ENCODE measurements at places on chromosomes 11 and 22.

GRCh38 chr11:69511358-69512055 lies 30.0 kb downstream of the LINC01488 start:
- no peak for DNase-seq

DNA sequence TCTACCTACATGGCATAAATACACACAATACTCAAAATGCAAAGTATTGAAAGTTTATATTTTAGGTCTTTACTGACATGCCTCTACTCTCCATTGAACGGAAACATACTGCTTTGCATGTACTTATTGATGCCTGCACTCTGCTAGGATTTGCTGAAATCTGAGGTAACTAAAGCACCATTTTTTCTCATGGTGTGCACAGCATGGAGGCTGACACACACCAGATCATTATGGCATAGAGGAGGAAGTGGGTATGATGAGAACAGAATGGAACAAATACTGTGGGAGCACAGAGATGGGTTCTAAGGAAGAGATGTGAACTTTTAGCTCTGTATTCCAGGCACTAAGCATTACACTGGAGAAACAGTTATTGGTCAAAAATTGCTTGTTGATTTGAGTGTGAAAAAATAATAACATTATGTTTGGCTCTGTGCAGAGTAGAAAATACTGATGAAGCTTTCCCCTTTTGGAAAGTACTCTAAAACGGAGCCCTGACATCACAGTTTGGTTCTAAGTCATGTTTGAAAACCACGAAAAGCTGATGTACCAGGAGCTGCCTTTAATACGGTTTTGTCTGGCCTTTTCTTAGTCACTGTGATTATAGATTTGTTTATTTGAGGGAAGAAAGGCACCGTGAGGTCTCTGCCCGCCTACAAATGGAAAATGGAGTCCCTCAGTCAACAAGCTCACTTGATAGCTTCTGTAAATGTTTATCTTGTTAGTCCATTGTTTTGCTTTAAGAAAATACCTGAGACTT lies 5.6 kb downstream of the OR52R1 start:
- no peak for DNase-seq

DNA sequence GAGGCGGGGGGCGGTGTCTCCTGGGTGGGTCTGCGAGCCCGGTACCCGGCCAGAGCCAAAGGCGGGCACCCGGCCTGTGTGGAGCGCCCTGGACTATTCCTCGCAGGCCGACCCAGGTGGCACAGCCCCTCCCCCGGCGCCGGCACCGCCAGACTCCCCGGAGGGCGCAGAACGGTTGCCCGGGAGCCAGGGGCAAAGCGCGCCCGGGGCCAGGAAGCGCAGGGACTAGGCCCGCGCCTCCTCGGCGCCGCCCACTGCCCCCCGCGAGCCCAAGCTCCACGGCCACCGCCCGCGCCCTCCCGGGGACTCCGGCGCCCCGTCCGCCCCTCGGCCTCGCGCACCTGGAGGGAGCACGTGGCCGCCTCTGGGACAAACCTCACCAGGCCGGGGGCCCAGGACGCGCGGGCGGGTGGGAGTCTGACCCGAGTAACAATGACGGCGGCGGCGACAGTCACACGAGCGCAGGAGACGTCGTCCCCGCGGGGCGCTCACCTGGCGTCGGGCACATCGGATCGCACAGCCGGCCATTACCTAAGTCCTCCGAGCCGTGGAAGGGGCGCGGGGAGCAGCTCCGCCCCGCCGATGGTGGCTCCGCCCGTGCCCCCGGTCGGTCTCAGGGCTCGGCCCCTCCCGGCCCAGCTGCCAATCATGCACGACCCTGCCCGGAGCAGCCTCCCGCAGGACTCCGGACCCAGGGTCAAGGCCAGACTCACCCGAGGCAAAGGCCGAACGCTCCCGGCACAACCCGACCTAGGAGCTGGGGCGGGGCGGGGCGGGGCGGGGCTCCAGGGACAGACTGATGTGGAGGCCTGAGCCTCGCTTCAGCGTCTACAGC lies 7.4 kb downstream of the PLXNB2 start:
- peak; percentile 75 for DNase-seq

- no peak for DNase-seq
Observed at GRCh38 chr11:125114518-125114917, 3.1 kb upstream of the TMEM218 start.

- no peak for DNase-seq
Observed at GRCh38 chr11:43686207-43686606, 5.7 kb downstream of the HSD17B12 start.

- no peak for DNase-seq
Observed at GRCh38 chr11:44266056-44266780, 43.7 kb downstream of the ALX4 start.

GRCh38 chr11:121231576-121232278 lies 60.8 kb upstream of the SC5D start:
- no peak for DNase-seq

DNA sequence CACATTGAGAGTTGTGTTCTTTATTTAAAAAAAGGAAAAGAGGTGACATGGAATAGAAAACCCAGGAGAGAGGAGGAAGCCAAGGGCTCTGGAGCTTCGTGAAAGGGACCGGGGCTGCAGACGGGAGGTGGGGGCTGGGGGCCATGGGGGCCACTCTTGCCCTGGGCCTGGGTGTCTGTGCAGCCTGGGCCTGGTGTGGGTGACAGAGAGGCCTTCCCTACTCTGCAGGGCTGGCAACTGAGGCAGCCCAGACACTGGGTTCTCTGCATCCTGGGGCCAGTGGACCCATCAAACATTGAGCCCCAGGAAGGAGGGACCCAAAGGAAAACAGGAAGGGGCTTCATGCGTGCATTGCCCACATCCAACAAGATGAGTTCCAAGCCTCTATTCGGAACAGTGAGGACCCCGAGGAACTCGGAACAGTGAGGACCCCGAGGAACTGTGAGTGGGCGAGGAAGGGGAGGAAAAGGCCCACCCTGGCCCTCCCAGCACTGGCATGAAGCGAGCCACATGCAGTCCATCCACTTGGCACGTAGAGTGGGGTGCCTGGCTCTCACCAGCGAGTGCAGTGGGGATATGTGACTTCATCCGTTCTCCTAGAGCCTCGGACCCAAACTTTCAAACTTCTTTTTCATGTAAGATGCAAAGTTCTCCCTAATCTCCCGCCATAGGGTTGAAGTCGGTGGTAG lies 1121.6 kb downstream of the BRD1 start:
- DNase-seq, result no peak

DNA sequence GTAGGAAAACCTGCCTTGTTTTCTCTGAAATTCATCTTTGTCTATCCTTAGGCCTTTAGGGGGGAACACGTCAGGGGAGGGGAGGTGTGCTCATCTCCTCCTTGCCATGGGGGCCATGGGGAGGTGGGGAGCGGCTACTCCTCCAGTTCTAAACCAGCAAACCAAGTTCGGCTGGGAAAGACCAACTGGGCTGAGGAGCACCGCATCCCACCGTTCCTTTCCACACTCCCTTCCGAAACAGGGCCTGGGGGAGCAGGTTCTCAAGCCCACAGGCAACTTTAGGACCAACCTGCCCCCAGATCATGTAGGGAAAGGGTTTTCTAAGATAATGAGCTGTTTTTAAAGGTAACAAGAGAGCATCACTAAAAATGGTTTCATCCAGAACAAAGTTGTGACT lies 77.5 kb upstream of the PITPNB start:
- DNase-seq, result no peak

GRCh38 chr11:87266751-87267150 lies 229.0 kb downstream of the TMEM135 start:
- no peak for DNase-seq

GRCh38 chr22:43470941-43471585 lies 59.2 kb downstream of the MPPED1 start:
- DNase-seq, result no peak

GRCh38 chr11:116788975-116789374 lies 1.2 kb upstream of the ZPR1 start:
- no peak for DNase-seq

- no peak for DNase-seq
Observed at GRCh38 chr11:5809905-5810795, 1.4 kb downstream of the OR52N2 start.

GRCh38 chr11:104870910-104871309 lies 27.4 kb downstream of the CASP12 start:
- DNase-seq, result no peak

DNA sequence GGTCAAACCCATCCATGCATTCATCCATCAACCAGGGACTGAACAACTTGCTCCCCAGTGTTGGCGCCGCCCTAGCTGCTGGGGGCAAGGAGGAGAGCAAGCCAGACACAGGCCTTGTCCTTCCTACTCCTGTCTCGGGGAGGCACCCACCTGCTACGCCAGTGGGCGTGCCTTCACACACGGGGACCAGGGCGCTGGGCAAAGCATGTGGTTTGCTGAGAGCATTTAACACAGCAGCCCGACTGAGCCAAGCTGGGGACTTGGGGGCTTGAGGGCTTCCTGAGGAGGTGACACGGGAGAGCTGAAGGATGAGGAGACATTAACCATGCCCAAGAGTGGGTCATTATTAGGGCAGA lies 30.6 kb downstream of the CACNA1I start:
- no peak for DNase-seq

All from nephron progenitor cell (in vitro differentiated cells).